ENCODE measurements at places on chromosomes 16 and 17.

DNA sequence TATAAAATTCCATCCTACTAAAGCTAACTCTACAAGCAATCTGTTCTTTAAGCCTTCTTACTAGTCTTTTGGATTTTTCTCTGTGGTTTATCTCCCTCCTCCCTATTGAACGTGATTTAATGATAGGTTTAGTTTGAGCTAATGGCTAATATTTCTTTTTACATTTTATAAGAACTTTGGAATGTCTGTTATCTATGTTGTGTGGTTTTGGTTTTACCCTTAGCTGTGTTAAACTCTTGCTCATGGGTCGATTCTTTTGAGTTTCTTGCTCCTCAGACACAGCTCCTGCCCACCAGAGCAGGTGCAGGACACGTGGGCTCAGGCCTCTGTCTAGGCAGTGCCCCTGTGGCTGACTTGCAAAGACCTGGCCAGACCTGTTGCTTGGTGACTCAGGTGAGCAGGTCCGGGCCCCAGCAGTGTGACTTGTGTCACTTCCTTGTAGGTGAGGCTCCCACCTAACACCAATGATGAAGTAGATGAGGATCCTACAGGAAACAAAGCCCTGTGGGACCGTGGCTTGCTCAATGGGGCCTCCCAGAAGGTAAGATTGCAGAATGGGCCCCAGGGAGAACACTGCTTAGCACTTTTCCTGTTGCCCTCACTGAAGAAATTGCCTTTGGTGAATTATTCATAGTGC, 45.1 kb downstream of the SF3B3 start:
- no peak for DNase-seq

DNA sequence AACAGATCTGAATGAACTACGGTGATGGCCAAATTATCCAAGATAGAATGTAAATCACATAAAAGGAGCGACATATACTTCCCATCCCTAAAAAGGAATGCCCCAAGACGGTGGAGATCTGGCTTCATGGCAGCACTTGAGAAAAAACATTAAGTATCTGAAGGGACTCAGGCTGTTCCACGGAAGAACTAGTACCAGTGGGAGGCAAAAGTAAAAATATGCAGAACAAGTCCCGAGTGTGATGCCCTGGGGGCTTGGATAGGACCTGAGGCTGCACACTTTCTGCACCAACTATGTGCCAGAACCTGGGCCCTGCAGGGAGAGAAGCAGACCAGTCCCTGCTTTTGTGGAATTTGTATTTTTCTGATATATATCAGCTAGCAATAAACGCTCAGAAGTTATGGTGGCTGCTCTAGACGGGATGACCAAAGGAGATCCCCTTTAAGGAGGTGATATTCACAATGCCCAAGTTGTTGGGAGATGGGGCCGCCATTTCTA, 539 bp upstream of the CKLF start:
- DNase-seq = no peak

GRCh38 chr16:57239107-57239506, 6.0 kb upstream of the ARL2BP start:
- DNase-seq = no peak

- DNase-seq = no peak
Observed at GRCh38 chr16:3576211-3576610, 992 bp downstream of the NLRC3 start.

DNA sequence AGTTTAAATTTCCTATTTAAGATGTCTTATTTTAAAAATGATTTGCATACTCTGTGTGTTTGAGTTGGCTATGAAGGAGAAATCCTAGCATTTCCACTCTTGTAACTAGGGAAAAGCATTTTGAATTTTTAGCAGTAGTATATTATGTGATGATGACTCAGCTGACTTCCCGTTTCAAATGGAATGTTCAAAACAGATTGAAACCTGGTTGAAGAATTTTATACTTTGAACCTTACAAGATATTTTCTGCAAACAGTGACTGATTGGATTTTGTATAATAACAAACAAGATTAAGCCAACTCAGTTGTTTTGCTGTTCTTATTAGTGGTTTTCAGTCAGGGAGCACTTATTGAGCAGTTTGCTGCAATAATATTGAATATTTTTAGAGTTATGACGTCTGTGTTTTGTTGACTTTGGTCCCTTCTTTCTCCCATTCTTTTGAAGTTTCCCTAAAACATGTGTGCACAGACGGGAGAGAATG, 8.0 kb downstream of the TNRC6A start:
- DNase-seq = no peak

DNA sequence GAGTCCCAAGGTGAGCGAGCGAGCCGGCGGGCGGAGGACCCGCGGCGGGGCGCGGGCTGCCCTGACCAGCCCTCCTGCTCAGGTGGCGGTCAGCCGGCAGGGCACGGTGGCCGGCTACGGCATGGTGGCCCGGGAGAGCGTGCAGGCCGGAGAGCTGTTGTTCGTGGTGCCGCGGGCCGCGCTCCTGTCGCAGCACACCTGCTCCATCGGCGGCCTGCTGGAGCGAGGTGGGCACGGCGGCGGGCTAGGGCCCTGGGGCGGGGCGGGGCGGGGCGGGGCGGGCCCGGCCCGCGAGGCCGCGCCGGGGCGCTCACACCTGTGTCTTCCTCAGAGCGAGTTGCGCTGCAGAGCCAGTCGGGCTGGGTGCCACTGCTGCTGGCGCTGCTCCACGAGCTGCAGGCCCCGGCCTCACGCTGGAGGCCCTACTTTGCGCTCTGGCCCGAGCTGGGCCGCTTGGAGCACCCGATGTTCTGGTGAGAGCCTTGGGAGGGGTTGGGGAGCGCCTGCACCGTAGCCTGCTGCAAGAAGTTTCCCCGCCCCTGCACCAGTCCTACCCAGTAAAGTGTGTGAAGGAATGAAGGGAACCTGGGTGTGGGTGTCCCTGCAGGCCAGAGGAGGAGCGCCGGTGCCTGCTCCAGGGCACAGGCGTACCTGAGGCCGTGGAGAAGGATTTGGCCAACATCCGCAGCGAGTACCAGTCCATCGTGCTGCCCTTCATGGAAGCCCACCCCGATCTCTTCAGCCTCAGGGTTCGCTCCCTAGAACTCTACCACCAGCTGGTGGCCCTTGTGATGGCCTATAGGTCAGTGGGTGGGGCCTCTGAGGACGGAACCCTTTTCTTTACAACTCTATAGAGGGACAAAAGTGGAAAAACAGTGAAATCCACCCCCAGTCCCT, 802 bp downstream of the SETD6 start:
- no peak for DNase-seq

- DNase-seq = no peak
Observed at GRCh38 chr17:73101031-73101430, 8.5 kb upstream of the SLC39A11 start.

DNA sequence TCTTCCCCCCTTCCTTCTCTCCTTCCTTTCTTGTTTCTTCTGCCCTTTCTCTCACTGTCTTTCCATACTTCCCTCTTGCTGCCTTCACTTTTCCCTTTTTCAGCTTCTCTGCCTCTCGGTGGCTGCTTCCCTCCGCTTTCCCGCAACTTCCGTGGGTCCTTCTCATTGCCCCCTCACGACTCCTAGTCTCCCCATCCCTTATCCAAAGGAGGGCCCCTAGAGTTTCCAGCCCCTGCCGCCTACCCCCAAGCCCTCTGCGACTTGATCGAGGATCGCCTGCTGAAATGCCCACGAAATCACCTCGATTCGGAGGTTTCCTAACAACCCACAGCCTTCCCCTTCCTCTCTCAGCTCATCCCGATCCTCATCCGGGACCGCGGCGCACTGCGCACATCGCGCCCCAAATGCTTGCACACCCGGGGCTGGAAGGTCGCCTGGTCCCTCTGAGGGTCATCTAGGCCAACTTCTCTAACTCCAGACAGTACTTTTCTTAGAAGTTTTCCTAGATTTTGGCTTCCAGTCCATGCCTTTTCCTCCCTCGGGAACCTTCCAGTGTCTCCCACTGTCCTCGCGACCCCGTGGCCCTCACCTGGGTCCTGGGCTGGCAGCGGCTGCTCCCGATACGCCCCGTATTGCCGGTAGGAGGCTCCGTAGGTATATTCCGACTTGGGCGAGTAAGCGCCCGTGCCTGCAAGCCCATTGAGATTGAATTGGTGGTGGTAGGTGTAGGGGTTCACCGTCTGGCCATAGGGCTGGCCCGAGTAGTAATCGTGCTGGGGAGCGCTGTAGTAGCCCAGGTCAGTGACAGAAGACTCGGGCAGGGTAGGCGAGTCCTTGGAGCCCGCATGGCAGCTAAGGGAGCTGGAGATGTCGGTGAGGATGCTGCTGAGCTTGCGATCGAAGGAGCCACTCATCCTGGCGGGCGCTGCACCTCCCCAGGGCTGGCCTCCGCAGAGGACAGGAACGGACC, 654 bp downstream of the DLX3 start:
- no peak for DNase-seq

DNA sequence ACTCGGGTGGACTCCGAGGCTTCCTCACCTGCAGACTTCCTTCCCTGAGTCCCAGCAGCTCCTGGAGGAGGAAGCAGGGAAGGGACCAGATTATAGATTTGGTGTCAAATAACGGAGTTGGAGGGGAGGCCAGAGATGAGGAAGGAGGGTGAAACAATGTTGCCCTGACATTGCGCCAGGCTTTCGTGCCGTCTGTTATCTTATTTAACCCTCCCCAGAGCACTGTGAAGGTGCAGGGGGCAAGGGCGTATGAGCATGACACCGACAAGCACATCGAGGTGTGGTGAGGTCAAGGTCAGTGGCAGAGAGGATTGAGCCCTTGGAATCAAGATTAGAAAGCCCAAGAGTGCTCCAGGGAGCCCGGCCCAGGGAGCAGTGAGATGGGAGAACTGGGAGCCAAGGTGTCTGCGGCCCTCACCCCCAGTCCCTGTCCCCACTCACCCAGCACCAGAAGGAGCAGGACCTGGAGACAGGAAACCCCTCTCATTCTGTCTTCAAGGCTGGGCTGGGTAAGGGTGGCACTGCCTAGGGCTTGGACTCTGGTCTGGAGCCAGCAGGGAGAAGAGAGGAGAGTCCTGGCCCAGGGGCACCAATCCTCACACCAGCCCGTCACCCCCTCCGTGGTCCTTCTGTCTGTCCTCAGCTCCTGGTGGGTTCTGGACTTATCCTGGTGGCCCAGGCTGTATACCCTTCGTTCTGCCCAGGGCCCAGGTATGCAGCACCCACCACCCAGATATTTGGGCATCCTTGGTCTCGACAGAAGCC, 1.1 kb downstream of the PRSS33 start:
- peak; percentile 34 for DNase-seq

DNA sequence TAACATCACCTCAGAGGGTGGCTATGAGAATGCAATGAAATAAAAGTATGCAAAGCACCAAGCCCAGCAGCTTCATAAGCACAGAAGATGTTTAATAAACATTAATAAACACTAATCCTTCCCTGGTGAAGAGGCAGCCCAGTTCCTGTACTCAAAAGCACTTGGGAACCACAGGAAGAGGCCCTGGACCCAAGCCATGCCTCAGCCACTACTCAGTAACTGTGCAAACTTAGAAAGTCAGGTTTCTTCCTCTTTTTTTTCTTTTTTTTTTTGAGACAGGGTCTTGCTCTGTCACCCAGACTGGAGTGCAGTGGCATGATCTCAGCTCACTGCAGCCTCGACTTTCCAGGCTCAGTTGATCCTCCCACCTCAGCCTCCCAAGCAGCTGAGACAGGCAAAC, 5.3 kb downstream of the ARHGAP17 start:
- no peak for DNase-seq

DNA sequence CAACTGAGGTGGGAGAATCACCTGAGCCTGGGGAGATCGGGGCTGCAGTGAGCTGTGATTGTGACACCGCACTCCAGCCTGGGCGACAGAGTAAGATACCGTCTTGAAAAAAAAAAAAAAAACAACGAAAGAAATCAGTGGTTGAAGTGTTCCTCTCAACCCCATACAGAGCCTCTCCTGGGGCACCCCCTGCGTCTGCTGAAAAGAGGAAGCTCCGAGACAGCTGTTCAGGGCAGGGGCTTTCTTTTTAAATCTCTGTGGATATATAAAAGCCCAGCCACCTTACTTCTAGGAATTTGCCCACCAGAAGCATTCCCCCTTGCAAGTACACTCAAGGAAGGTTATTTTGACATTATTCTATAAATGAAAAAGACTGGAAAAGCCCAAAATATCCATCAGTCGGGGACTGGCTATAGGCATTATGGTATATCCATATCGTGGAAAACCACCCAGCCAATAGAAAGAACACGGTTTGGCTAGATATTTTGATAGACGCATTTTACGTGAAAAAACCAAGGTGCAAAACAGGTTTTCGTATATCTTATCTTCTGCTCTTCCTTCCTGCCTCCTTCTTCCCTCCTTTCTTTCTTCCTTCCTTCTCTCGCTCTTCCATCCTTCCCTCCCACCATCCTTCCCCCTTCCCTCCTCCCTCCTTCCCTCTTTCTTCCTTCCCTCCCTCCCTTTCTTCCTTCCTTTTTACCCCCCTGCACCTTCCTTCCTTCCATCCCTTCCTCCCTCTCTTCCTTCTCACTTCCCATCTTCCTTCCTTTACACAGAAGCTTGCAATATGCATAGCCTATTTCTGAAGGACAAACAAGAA, 9.2 kb upstream of the CCL22 start:
- no peak for DNase-seq

- DNase-seq = no peak
Observed at GRCh38 chr17:63015824-63016223, 49.8 kb downstream of the TANC2 start.

DNA sequence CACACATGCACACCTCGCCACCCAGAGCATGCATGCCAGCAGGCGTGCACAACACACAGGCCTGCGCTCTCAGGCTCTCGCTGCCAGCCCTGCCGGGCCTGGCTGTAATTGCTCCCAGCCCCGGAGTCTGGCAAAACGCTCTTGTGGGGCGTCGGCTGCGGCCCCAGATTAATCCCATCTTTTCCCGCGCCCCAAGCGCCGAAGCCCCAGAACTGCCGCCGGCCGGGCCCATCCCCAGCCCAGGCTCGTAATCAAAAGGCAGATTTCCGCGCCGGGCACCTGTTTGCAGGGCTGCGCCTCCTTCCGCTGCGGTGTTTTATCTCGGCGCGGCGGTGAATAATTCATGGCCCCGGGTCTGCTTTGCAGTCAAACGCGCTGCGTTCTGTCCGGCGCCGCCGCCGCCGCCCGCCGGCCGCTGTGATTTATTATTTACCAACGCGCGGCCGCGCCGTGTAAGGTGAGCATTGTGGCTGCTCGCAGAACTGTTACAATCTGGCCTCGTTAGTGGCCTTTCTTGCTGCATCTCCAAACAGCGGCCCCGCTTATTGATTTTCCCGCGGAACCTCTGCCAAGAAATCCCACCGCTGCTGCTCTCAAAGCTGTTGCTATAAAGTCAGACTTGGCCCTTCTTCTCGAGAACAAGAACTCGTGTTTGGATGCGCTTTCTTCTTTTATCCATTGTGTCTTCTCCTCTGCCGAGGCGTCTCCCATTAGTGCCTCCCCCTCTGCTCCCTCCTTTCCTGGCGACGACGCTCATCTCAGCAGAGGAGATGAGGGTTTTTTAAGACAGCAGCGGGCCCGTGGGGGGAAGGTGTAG, 126.1 kb downstream of the IRX5 start:
- DNase-seq = no peak

DNA sequence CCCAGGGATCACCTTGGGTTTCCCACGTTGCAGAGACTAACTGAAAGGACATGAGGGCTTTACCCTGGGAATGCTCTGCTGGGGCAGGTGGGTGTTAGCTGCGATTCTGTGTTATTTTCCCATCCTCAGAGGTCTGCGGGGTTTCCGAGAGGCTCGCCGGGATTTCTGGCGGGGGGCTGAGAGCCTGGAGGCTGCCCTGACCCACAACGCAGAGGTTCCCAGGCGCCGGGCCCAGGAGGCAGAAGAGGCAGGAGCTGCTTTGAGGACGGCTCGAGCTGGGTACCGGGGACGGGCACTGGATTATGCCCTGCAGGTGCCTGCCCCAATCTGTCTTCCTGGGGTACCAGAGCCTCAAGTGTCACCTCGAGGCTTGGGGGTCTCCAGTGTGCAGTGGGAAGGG, 6.9 kb downstream of the ACAP1 start:
- peak; percentile 61 for DNase-seq

- no peak for DNase-seq
Observed at GRCh38 chr17:17736205-17737183, 55.2 kb downstream of the RAI1 start.

GRCh38 chr16:82630688-82631087, 3.9 kb downstream of the CDH13 start:
- DNase-seq = no peak

All from RWPE2 (cell line).